ENCODE measurements at places on chromosomes 11 and 22. TPM values are rescaled to one million over a fixed set of nuclear protein-coding genes. Genes with fewer than 3 reads are reported as not detected.

ANGPTL5 gene
- total RNA-seq = 1.9 TPM

DRD2 gene
- 0.69 TPM for total RNA-seq

- peak overlapping the region; percentile 85 for H3K4me3 ChIP-seq
- H3K27me3 ChIP-seq = no peaks in the 10 kb centered on the region
- peak overlapping the region; percentile 65 for H3K27ac ChIP-seq
- H3K4me1 ChIP-seq = peaks cover 22% of the 10 kb centered on the region
- peaks cover 5% of the 10 kb centered on the region for H3K36me3 ChIP-seq
- peak; percentile 40 for DNase-seq
These were observed 516 bp downstream of the VPS26B start for GRCh38 chr11:134224710-134225664.

DNA sequence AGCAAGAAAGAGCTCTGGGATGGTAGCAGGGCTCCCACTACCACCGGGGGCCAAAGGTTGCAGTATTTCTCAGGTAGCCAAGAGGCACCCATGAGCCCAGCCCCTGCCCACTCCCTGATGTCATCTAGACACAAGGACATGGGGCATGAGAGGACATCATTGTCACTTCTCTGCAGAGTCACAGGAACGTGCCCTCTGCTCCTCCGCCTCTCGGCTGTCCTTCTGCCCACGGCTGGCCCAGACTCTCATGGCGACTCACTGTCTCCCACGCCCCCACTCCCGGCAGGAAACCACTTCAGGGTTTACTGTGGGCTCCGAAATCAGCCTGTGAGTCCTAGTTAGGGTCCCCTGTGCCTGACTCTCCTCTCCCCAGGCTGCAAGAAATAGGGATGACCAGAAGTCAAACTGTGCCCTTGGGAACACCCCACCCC, 1.8 kb upstream of the GAL start:
- no peak overlapping the region for H3K27ac ChIP-seq
- no peak overlapping the region for H3K4me3 ChIP-seq
- DNase-seq = no peak
- H3K27me3 ChIP-seq = peaks cover 46% of the 10 kb centered on the region

SLC5A4 gene
- 1.1 TPM for total RNA-seq

DNA sequence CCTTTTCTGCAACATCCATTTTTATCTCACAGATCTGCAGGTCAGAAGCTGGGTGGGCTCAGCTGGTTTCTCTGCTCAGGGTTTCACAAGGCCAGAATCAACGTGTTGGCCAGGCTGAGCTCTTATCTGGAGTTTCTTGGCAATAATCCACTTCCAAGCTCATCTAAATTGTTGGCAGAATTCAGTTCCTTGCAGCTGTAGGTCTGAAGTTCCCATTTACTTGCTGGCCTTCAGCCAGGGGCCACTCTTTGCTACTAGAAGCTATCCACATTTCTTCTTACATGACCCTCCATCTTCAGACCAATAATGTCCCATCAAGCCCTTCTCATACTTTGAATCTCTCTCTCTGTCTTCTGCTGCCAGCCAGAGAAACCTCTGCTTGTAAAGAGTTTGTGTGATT, 103.5 kb downstream of the WNT11 start:
- DNase-seq = no peak
- no peaks in the 10 kb centered on the region for H3K27me3 ChIP-seq
- H3K4me3 ChIP-seq = no peak overlapping the region
- no peaks in the 10 kb centered on the region for H3K36me3 ChIP-seq
- no peaks in the 10 kb centered on the region for H3K4me1 ChIP-seq

DNA sequence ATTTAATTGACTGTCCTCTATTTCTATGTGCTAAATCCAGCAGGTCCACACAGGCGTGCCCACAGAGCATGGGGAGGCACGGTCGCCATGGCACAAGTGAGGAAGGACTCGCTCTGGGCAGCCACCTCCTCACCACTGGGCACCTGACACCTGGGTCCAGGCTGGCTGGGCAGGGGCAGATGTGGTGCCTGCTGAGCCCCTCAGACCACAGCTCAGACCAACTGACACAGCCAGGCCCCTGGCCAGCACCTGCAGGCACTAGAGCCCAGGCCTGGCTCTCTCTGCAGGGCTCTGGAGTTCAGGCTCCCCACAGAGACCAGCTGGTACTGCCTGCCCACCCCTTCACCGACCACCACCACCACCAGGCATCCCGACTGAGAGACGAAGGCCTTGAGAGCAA, 27.9 kb downstream of the LINC01488 start:
- no peak overlapping the region for H3K4me3 ChIP-seq
- H3K27ac ChIP-seq = no peak overlapping the region

DNA sequence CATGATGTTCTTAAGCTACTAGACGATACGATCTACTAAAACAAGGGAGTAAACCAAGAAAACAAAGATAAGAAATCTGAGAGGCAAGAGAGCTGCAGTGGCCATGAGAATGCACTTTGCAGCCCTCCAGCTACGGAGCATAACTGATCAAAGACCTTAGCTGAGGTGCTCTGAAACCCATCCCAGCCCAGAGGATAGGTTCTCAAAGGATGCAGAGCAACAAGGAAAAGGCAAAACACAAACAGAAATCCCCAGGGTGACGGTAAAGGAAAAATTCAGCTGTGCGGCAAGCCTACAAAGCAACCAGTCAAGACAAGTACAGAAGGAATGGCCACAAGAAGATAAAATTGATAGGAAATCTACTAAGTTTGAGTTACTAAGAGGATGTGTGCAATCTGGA, 32.5 kb upstream of the CFAP300 start:
- no peak overlapping the region for H3K27ac ChIP-seq
- no peak overlapping the region for H3K4me3 ChIP-seq
- no peaks in the 10 kb centered on the region for H3K36me3 ChIP-seq
- H3K4me1 ChIP-seq = no peaks in the 10 kb centered on the region
- no peaks in the 10 kb centered on the region for H3K27me3 ChIP-seq

DNA sequence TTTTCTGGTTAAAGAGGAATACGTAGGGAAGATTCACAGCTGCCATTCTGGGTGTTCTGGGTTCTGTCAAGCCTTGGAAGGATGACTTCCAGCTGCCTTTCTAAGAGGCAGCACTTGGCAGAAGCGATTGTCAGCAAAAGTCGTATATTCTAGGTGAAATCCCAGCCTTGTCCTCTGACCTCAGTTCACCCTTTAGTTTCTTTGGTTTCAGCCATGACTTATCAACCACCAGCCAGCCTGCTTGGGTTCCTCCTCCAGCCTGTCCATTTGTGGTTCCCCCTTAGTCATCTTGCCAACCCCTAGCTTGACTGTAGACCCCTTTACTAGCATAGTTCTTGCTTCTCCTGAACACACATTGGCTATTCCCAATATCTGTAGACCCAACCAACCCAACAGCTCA, 102.3 kb upstream of the CD44 start:
- H3K36me3 ChIP-seq = no peaks in the 10 kb centered on the region
- no peak overlapping the region for H3K4me3 ChIP-seq
- H3K27me3 ChIP-seq = no peaks in the 10 kb centered on the region
- H3K4me1 ChIP-seq = no peaks in the 10 kb centered on the region
- no peak for DNase-seq
- H3K27ac ChIP-seq = no peak overlapping the region

TMEM41B gene
- total RNA-seq = 35.7 TPM

- H3K27me3 ChIP-seq = no peaks in the 10 kb centered on the region
- no peak for DNase-seq
- H3K27ac ChIP-seq = no peak overlapping the region
- H3K36me3 ChIP-seq = no peaks in the 10 kb centered on the region
These were observed 130.0 kb upstream of the NTM start for GRCh38 chr11:131240421-131240820.

DNA sequence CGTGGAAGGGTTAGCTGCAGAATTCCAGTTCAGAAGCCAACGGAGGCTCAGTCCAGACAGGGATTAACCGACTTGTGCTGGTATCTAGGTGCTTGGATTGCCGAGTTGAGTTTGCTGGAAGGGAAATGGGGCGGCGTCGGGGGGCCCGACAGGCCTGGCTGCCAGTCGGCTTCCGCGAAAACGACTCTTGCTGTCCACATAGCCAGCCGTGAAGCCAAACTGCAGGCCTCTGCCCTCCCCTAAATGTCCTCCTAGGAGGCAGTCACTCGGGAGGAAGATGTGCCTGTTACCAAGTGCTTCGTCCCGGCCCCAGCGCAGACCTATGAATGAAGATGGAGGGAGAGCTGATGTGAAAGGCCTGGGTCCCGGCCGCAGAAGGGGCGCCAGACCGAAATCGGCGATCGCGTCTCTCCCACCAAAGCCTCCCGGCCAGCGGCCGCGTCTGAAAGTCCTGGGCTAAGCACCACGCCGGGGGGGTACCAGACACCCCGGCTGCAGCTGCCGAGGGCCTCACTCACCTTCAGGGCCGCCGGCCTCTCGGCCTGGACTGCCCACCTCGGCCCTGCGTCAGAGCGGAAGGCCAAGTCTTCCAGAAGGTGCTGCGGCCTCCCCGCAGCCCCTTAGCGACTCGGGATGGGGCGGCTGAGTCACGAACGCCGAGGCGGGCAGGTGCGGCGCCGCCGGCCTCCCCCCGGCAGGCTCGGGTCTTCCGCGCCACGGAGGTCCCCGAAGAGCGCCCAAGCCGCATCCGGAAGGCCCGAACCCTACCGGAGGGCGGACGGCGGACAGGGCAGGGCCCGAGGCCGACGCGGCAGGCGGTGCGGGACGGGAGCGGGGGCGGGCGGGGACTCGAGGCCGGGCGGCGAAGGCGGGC, 7.5 kb downstream of the DPAGT1 start:
- H3K4me3 ChIP-seq = peak overlapping the region; percentile 72
- H3K36me3 ChIP-seq = peaks cover 50% of the 10 kb centered on the region
- peak overlapping the region; percentile 88 for H3K27ac ChIP-seq
- peak; percentile 34 for DNase-seq

DNA sequence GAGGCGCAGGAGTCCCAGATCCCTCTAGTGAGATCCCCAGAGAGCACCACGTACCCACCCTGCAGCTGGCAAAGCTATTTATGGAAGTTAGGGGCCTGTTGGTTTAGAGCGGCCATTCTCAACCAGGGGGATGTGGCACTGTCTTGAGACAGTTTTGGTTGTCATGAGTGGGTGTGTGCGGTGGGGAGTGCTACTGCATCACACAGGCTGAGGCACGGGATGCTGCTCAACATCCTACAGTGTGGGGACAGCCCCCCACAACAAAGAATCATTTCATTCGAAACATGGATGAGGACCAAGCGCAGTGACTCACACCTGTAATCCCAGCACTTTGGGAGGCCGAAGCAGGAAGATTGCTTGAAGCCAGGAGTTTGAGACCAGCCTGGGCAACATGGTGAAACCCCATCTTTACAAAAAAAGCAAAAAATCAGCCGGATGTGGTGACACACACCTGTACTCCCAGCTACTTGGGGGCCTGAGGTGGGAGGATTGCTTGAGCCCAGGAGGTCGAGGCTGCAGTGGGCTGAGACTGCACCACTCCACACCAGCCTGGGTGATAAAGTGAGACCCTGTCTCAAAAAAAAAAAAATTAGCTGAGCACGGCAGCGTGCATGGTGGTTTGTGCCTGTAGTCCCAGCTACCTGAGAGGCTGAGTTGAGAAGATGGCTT, 28.2 kb downstream of the GGT5 start:
- no peaks in the 10 kb centered on the region for H3K36me3 ChIP-seq
- no peak for DNase-seq
- H3K27me3 ChIP-seq = no peaks in the 10 kb centered on the region
- H3K27ac ChIP-seq = no peak overlapping the region

DNA sequence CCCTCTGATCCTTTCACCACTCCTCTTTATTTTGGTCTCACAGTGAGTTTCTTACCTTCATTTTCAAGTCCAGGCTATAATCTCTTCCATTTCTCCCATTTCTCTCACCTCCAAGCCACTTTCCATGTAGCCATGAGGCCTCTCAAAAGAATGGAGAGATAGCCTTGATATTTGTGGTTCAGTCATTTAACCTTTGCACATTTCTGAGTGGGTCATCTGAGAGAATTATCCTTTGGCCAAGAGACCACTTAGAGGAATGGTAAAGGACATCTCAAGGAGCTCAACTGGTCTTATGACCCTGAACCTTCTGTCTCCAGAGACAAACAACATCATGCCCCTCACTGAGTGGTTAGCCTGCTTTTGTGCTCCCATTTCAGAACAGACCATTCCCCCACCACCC, 121.1 kb downstream of the KIRREL3 start:
- no peak overlapping the region for H3K27ac ChIP-seq
- no peaks in the 10 kb centered on the region for H3K36me3 ChIP-seq
- no peak overlapping the region for H3K4me3 ChIP-seq
- peaks cover 3% of the 10 kb centered on the region for H3K4me1 ChIP-seq
- H3K27me3 ChIP-seq = no peaks in the 10 kb centered on the region

DNA sequence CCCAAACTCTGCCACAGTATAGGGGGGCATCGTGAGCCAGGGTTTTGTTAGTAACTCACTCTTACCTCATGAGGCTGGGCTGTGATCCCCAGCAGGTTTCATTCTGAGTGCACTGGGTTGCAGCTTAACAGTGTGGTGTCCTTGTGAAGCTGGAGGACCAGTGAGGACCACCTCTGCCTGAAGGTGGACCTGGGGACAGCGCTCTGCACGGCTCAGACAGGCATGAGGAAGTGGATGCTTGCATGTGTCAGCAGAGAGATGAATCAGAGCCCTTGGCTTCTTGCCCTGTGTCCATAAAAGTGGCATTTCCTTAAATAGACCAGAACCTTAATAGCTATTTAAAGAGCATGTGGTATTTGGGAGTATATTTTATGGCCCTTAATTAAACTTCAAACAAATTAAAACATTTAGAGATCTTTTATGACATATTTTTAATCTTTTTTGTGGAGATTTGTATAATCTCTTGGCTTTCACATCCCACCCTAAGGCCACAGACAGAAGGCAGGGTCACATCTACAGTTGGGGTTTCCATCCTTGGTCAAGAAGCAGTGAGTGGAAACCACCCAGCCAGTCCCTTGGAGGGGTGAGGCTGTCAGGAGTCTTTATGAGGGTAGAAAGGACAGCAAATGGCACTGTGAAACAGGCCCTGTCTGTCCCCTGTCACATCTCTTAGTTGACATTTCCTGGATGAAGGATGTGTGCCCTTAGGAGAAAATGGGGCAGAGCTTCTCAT, 24.8 kb upstream of the ADORA2A start:
- H3K4me1 ChIP-seq = peaks cover 27% of the 10 kb centered on the region
- peaks cover 33% of the 10 kb centered on the region for H3K36me3 ChIP-seq
- H3K27me3 ChIP-seq = no peaks in the 10 kb centered on the region
- no peak overlapping the region for H3K27ac ChIP-seq
- H3K4me3 ChIP-seq = no peak overlapping the region

GRCh38 chr22:47152938-47153337, 390.5 kb downstream of the TBC1D22A start:
- peaks cover 34% of the 10 kb centered on the region for H3K4me1 ChIP-seq
- DNase-seq = no peak
- H3K27me3 ChIP-seq = no peaks in the 10 kb centered on the region
- H3K4me3 ChIP-seq = no peak overlapping the region

DNA sequence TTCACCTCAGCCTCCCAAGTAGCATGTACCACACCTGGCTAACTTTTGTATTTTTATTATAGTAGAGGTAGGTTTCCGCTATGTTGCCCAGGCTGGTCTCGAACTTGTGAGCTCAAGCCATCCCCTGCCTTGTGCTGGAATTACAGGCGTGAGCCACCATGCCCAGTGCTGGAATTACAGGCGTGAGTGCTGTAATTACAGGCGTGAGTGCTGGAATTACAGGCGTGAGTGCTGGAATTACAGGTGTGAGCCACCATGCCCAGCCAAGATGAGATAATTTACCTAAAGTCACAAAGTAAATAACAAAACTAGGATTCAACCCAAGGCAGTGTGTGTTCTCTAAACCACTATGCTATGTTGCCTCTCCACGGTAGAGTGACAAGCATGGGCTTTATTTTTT, 3.6 kb upstream of the UBXN1 start:
- H3K4me1 ChIP-seq = peaks cover 18% of the 10 kb centered on the region
- H3K36me3 ChIP-seq = no peaks in the 10 kb centered on the region
- H3K27me3 ChIP-seq = peaks cover 2% of the 10 kb centered on the region
- H3K27ac ChIP-seq = no peak overlapping the region
- no peak overlapping the region for H3K4me3 ChIP-seq

HOATZ gene
- 29.5 TPM for total RNA-seq

Measured in spinal cord (tissue), 10 donors.